ENCODE measurements at places on chromosomes 13 and 19. TPM values are rescaled to one million over a fixed set of nuclear protein-coding genes. Genes with fewer than 3 reads are reported as not detected.

GRCh38 chr19:16892868-16893685 lies 4.3 kb downstream of the F2RL3 start:
- no peak overlapping the region for H3K4me3 ChIP-seq
- H3K36me3 ChIP-seq: no peaks in the 10 kb centered on the region
- no peak for DNase-seq
- H3K27me3 ChIP-seq: peaks cover 15% of the 10 kb centered on the region

DNA sequence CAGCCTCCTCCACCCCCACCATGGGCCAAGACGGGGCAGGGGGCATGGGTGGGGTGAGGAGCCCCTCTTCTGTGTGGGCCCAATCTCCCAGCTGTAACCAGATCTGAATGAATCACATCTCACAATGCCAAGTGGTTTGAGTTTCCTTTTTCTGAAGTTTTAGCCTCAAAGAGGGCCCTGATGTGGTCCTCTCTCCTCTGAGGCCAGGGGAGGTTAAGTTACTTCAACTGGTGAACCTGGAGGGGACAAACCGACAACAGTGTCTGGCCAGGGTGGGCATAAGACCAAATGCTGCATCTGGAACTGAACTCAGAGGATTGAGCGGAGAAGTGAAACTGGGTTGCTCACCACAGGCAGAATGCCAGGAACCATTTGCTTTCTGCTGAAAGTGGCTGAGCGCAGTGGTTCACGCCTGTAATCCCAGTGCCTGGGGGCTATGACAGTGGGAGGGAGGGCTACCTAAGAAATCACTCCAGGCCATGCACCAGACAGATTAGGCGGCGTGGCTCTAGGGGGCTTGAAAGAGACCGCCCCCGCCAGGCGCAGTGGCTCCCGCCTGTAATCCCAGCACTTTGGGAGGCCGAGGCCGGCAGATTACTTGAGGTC lies 15.4 kb upstream of the IRGC start:
- no peak overlapping the region for H3K4me3 ChIP-seq
- H3K36me3 ChIP-seq: no peaks in the 10 kb centered on the region
- peak; percentile 31 for DNase-seq
- peaks cover 11% of the 10 kb centered on the region for H3K27me3 ChIP-seq

DNA sequence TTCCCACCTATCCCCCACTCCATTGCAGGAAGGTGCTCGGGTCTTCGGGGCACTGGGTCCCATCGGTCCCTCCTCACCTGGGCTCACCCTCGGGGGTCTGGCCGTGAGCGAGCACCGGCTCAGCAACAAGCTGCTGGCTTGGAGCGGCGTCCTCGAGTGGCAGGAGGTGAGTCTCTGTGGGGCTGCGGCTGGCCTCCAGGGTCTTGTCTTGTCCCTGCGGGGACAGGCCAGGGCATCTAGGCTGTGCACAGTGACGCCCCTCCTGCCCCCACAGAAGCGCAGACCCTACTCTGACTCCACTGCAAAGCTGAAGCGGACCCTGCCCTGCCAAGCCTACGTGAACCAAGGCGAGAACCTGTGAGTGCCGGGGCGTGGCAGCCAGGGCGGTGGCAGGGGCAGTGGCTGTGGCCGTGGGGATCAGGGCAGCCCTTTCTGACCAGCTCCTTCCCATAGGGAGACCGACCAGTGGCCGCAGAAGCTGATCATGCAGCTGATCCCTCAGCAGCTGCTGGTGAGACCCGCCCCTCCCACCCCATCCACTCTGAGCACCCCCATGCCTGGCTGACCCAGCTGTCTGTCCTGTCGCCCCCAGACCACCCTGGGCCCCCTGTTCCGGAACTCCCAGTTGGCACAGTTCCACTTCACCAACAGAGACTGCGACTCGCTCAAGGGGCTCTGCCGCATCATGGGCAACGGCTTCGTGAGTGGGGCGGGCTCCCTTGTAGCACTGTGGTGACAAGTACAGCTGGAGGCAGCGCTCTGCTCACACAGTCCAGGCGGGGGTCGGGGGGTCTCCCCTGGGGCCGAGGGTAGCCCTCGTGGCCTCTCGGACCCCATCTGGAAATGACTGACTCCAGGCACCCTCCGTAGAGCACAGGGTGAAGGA lies 3.7 kb downstream of the PTOV1 start:
- H3K4me1 ChIP-seq: peaks cover 29% of the 10 kb centered on the region
- H3K27ac ChIP-seq: no peak overlapping the region
- DNase-seq: no peak

Gene MUC16
- not detected for total RNA-seq

- H3K36me3 ChIP-seq: peaks cover 24% of the 10 kb centered on the region
- DNase-seq: no peak
- peaks cover 62% of the 10 kb centered on the region for H3K4me1 ChIP-seq
- peak overlapping the region; percentile 52 for H3K27ac ChIP-seq
Observed at GRCh38 chr13:75818179-75818967, 182.2 kb downstream of the LMO7 start.

- DNase-seq: no peak
- no peak overlapping the region for H3K27ac ChIP-seq
- H3K36me3 ChIP-seq: peaks cover 68% of the 10 kb centered on the region
- H3K4me1 ChIP-seq: no peaks in the 10 kb centered on the region
- H3K4me3 ChIP-seq: no peak overlapping the region
- no peaks in the 10 kb centered on the region for H3K27me3 ChIP-seq
Observed at GRCh38 chr19:55695511-55696290, 20.7 kb downstream of the EPN1 start.

Measured in gastrocnemius medialis (tissue), 4 donors.